Left hindlimb (tissue), 1 donor: ENCODE measurements at places on chromosomes 6 and 20.

DNA sequence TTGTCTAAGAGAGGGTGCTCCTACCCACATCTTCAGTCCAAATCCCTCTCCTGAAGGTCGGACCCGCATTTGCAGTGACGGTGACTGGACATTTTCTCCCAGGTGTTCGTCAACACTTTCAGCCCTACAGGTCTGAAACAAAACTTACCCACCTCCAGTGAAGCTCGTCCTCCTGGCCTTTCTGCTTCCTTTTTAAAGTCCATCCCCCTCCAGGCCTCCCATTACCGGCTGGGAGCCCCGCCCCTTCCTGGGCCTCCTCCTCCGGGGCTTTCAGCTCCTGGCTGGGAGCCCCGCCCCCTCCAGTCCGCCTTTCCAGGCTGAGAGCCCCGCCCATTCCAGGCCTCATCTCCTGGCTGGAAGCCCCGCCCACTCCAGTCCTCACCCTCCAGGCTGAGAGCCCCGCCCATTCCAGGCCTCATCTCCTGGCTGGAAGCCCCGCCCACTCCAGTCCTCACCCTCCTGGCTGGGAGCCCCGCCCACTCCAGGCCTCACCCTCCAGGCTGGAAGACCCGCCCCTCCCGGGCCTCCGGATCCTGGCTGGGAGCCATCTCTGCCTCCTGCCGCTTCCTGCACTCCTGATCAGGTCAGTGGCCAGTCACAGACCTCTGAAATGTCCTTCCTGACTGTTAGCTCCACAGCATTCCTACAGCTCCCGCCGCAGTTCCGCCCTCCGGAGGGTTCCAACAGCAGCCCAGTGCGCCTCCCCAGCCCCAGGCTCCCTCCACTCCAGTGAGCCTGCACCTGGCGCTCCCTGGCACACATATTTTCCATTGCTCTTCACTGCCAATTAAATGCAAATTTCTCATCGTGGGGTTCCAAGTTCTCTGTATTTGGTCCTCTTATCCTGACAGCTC, 98.5 kb downstream of the LY86 start:
- peak; percentile 67 for DNase-seq

DNA sequence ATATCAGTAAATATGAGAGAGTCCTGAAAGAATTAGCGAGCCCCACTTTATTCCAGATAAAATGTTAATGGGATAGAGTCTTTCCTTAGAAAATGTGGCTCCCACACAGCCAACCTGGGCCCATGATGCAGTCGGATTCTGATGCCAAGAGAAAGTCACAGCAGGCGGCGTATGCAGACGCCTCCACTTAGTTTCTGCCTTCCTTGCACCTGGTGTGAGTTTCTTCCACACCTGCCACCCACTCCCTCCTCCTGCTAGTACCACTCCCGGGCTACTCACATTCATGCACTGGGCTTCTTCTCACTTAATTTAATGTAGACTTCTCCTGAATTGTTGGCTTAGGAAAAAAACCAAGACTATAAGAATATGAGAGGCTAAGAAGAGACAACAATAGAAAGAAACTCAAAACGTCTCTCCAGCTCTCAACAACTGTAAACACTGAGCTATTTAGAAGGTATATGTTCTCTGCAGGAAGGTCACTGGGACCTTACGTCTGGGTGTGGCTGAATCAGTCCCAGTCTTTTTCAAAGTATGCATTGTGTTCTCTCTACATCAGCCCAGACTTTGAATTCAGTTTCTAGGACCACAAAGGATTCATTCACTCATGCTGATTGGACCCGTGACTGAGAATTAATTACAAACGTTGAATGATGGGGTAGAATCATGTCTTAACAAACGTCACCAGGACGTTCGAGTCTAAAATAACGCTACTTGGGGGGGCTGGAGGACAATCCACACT, 70.4 kb downstream of the GCNT2 start:
- no peak for DNase-seq

DNA sequence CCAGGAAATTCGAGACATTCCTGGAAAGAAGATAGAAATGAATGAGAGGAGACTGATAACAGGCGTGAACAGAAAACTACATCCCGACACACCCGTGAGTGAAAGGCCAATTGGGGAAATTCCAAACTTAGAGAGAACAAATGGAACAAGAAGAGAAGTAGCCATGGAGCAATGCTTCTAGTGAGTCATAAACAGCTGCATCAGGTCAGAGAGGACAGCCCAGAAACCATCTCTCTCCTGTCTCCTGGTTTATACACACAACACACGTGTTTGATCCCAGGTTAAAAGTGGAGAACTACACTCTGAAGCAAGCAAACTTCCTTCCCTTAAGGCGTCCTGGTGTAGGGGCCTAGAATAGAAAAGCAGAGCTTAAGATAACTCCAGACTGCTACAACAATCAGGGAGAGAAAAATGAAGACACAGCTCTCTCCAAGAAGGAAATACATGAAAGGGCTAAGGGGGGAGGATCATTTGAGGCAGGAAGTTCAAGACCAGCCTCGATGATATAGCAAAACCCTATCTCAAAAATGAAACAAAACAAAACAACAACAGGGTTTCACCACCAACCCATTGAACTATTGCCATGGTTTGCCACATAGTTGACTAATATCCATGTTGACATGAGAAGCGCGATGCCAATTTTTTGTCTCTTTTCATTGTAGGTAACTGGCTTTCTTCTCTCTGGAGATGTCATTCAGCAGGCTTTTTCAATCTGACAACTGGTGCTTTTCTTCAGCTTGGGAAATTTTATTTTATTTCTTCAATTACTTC, 26.9 kb downstream of the NRN1 start:
- no peak for DNase-seq

GRCh38 chr6:100309174-100309573, 155.5 kb downstream of the SIM1 start:
- DNase-seq = no peak
